Stimulated activated naive CD8-positive, alpha-beta T cell treated with anti-CD3 and anti-CD28 coated beads, Interleukin-15, amount 100 ng/mL, for 72 hours (primary cell): ENCODE measurements at places on chromosomes 12 and 14.

- no peak for DNase-seq
Measured at GRCh38 chr14:72495668-72496067, 398.2 kb downstream of the DPF3 start.

- no peak for DNase-seq
Measured at GRCh38 chr12:52148464-52149181, 43.2 kb downstream of the KRT80 start.

DNA sequence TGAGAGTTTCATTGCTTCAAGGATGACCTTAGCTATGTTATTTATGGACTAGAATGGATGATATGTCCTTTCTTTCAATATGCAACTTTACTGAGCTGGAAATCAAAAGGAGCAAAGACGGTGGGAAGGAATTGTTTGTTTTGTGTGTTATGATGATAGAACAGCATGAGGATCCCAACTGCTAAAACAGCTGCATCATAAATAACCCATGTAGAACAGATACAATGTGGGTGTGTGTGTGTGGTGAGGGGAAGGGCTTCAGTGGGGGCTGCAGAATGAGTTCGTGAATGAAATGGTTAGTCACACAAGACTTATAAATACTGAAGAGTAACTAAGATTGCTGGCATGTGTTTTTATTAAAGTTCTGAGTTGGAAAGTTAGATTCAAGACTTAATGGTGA lies 80.1 kb downstream of the DACT1 start:
- DNase-seq = no peak

GRCh38 chr14:53515276-53515675 lies 362.2 kb upstream of the DDHD1 start:
- DNase-seq = no peak

- no peak for DNase-seq
Measured at GRCh38 chr12:52461693-52462092, 9.7 kb upstream of the KRT6B start.

DNA sequence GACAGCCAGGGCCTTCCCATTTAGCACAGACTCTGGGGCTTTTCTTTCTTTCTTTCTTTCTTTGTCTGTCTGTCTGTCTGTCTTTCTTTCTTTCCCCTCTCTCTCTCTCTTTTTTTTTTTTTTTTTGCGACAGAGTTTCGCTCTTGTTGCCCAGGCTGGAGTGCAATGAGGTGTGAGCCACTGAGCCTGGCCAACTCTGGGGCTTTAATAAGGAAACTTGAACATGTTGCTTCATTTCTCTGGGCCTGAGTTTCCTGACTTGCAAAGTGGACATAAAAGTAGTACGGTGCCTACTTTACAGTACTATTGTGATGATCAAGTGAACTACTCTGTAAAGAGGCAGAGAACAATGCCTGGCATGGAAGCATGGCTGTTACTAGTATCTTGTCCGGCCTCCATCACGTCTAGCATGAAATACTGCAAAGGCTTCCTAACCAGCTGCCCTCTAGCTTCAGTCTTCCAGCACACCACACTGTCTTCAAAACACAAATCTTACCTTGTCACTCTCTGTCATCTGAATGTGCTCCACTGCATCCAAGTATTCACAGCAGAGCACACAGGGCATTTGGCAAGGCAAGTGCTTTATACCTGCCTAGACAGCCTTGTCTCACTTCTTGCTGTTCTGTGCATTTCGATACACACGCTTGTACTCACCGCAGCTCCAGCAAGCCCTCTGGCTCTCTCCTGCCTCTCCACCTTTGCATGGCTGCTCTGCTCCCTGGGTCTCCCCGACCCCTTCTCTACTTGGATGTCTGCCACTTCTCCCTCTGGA lies 96.7 kb downstream of the IRF2BPL start:
- no peak for DNase-seq

GRCh38 chr14:68749487-68750475 lies 43.1 kb downstream of the ZFP36L1 start:
- no peak for DNase-seq

DNA sequence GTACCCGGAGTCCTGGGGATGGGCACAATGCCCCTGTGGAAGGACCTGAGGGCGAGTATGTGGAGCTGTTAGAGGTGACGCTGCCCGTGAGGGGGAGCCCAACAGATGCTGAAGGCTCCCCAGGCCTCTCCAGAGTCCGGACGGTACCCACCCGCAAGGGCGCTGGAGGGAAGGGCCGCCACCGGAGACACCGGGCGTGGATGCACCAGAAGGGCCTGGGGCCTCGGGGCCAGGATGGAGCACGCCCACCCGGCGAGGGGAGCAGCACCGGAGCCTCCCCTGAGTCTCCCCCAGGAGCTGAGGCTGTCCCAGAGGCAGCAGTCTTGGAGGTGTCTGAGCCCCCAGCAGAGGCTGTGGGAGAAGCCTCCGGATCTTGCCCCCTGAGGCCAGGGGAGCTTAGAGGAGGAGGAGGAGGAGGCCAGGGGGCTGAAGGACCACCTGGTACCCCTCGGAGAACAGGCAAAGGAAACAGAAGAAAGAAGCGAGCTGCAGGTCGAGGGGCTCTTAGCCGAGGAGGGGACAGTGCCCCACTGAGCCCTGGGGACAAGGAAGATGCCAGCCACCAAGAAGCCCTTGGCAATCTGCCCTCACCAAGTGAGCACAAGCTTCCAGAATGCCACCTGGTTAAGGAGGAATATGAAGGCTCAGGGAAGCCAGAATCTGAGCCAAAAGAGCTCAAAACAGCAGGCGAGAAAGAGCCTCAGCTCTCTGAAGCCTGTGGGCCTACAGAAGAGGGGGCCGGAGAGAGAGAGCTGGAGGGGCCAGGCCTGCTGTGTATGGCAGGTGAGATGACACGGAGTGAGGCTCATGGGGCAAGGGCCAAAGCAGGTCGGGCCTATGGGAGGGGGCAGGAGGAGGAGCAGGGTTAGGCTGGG lies 4.5 kb downstream of the ARHGEF40 start:
- no peak for DNase-seq

GRCh38 chr12:67456431-67456901 lies 187.3 kb downstream of the CAND1 start:
- DNase-seq = no peak

GRCh38 chr14:30159374-30159773 lies 231.7 kb upstream of the PRKD1 start:
- DNase-seq = no peak

GRCh38 chr12:6386491-6386890 lies 2.5 kb downstream of the LTBR start:
- DNase-seq = no peak

GRCh38 chr12:6606331-6607131 lies 648 bp downstream of the CHD4 start:
- peak; percentile 46 for DNase-seq

DNA sequence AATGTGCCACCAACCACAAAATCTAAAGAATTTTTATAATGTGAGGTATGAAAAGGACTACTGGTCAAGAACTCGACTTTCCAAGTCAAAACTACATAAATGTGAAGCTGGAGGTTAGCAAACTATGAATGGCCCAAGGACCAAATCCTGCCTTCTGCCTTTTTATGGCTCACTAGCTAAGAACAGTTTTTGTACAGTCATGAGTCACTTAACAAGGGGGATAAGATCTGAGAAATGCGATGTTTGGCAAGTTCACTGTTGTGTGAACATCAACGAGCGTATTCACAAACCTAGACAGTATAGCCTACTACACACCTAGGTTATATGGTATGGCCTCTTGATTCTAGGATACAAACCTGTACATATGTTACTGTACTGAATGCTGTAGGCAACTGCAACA lies 28.2 kb downstream of the FERMT2 start:
- DNase-seq = no peak

DNA sequence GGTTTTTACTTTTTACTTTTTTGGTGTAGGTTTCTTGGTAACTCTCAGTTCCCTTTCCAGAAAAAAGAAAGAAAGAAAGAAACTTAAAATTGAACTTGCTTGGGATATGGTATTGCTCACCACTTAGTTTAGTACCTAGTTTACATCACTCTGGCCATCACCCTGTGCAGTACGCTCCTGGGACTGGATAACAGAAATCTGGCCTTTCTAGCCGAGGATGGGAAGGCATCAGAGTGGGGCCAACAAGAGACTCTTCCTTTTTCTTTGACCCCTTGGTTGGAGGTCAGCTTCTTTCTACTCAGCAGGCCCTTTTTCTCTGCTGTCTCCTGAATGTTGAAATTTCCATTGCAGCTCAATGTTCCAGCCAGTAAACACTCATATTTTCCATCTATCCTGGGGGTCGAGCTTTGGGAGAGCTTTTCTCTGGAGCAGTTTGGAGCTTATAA lies 156.6 kb downstream of the TGFB3 start:
- DNase-seq = no peak

- DNase-seq = no peak
Measured at GRCh38 chr12:65741656-65742017, 82.6 kb upstream of the HMGA2 start.

DNA sequence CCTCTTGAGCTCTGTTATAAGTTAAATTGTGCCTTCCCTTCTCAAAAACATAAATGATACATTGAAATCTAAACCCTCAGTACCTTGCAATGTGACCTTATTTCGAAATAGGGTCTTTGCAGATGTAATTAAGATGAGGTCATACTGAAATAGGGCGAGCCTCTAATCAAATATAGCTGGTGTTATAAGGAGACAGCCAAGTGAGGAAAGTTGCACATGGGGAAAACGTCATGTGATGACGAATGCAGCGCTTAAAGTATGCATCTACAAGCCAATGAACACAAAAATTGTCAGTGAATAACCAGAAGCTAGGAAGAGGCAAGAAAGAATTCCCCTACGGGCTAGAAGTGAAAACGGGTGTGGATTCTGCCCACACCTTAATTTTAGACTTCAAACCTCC lies 305.2 kb upstream of the FOXG1 start:
- DNase-seq = no peak

GRCh38 chr12:39588348-39588747 lies 31.3 kb downstream of the ABCD2 start:
- no peak for DNase-seq

GRCh38 chr12:77229640-77230442 lies 164.5 kb upstream of the E2F7 start:
- DNase-seq = no peak

GRCh38 chr12:48960834-48961233 lies 3.5 kb upstream of the ARF3 start:
- DNase-seq = no peak

- no peak for DNase-seq
Measured at GRCh38 chr14:58143106-58143505, 8.9 kb downstream of the ARMH4 start.

DNA sequence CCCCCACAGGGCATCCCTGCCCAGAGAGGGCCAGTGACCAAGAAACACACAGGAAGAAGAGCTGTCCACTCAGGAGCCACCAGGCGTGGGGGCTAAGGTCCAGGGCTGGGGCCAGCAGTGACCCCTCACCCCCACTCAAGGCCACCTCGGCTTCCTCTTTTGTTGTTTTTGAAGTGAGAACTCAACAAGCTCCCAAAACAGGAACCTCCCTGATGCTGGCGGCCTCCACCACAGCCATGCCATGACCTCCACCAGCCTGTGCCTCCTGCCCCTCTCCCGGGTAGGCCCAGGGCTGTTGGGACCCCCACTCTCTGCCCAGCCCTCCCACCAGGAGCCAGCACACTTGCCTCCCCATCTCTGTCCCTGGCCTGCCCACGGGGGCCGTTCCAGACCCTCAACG lies 7.8 kb downstream of the AKT1 start:
- DNase-seq = no peak

GRCh38 chr14:67137744-67138371 lies 51.4 kb upstream of the GARIN2 start:
- DNase-seq = no peak

DNA sequence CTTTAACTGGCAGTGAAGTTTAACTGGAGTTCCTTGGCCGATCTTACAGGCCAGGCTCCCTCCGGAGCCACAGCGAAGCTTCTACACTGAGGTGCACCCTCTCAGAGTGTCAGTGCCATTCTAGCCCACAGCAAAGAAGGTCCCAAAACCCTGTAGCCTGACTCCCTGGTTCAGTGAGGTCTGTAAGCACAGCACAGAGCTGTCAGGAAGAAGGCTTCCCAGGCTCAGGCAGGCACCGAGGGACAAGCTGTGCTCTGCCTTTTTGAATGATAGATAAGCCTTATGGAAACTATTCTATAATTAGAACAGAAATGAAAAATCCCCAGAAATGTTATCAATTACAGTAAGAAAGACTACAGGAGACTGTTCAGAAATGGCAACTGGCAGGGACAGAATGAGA lies 40.2 kb downstream of the MOK start:
- no peak for DNase-seq

GRCh38 chr14:37591311-37591940 lies 3.6 kb downstream of the FOXA1 start:
- DNase-seq = no peak

DNA sequence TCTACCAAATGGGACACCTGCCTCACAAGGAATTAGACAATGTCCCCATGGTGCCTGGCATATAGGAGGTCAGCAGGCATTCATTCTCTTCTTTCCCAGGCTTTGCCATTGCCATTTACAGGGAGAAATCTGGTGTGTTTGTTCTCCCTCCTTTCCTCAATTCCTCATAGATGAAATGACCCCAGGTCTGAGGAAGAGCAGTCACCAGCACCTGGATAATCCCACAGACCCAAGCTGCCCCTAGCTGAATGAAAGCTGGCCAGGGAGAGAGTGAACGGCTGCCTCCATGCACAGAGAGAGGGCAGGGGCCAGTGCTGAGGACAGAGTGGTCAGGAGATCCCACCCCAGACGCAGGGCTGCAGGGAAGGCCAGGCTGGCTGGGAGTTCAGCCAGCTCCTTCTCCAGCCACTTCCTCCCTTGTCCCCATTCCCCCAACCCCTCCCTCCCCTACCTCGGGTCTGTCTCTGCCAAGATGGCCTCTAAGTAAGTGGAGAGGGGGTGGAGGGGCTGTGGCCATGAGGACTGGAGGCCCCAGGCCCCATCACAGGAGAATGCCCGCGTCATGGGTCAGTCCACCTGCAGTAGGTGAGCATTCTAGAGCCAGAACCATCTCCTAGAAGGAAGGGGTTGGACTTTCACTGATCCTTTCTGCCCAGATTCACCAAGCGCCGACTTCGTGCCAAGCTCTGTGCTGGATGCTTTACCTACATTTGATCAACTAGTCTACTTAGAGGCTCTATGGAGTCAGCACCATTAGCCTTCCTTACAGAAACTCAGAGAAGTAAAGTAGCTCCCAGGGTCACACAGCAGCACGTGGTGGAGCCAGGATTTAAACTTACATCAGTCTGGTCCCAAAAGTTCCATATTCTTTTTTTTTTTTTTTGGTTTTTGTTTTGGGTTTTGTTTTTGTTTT lies 2.0 kb upstream of the KRT4 start:
- no peak for DNase-seq

DNA sequence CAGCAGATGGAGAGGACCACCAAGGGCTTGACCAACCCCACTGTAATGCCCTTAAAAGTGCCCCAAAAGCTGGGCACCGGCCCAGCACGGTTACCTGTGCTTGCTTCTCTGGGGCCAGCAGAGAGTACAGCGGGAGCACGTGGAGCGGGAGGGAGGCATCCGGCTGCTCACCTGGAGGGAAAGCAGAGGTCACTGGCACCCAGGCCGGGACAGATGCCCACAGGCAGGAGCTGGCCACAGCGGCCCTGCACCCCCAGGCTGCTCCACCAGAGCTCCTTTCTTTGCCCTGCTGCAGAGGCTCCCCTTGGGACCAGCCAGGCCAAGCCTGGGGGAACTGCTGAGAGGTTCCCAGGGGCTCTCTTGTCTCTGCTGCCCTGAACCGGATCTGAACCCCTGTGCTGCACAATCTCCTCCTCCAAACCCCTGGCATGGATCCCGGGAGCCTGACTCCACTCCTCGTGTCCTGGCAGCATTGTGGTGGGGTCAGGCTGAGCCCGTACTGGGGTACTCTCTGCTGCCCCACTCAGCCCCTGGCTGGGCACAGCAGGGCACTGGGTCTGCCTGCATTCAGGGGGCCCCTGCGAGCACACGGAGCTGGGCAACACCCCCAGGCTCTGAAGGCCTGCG lies 24.0 kb downstream of the DHX37 start:
- DNase-seq = no peak
